ENCODE measurements at places on chromosomes 3 and 15.

DNA sequence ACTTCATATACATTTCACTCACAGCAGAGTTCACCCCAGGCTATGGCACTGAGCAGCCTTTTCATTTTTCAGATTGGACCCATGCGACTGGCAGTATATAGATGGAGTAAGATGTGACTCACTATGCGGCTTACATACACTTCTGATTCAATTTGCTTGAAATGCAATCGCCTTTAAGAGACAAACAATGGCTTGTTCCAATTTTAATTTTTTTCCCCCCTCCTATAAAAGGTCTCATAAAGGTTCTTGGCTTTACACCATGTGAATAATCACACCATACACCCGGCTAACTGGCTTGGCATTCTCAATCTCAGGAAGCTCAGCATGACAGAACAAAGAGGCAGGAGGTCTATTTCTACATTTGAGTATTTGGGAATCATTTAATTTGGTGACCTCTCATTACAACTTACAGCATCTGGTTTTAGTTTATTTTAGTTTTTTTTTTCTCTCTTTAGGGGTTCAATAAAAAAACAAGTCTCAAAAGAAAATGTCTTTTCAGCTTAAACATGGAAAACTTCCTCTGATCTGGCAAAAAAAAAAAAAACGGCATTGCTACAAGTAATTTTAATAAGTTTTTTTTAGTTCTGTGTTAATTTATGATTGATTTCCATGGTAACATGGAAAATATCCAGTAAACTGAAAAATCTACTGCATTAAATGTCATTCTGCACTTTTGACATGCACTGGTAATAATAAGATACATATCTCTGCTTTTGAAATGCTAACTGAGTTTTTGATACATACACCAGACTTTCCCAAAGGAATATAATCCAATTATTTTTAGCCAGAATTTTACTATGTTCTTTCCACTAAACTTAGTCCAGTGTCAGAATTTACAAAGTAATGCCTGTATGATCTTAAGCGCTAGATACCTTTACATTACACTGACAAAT is 38.8 kb downstream of the GADL1 start:
- no peak for DNase-seq

- DNase-seq = no peak
These were observed 489 bp downstream of the GMPPB start for GRCh38 chr3:49723296-49723627.

- DNase-seq = no peak
These were observed 7.7 kb downstream of the NR2F2 start for GRCh38 chr15:96338074-96338765.

- no peak for DNase-seq
These were observed 674.5 kb upstream of the NECTIN3 start for GRCh38 chr3:110397115-110397514.

- DNase-seq = no peak
These were observed 43.8 kb upstream of the FBXL22 start for GRCh38 chr15:63553388-63553791.

DNA sequence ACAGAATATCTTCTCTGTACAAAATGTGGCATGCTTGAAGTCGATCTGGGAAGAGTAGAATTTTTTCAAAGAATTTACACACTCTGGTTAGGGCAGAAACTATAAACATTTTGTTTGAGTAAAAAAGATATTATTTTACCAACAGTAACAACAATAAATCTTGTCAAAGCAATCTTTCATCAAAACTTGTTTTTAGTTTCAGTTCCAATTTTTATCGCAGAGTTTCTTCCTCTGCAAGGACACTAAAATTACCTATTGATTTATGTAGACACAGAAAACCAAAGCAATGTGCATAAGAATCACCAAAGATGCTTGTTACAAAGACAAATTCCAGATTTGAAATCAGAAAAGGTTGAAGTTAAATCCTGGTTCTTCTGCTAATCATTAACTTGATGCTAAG is 61.9 kb downstream of the CGGBP1 start:
- DNase-seq = no peak

- no peak for DNase-seq
These were observed 2.8 kb upstream of the CCDC9B start for GRCh38 chr15:40343512-40343911.

- no peak for DNase-seq
These were observed 2.2 kb downstream of the PLSCR1 start for GRCh38 chr3:146542179-146542578.

- no peak for DNase-seq
These were observed 24.7 kb upstream of the KLHL6 start for GRCh38 chr3:183579967-183580900.

- no peak for DNase-seq
These were observed 33.2 kb upstream of the IQSEC1 start for GRCh38 chr3:13106308-13107001.

- DNase-seq = no peak
These were observed 128.9 kb downstream of the NSMCE3 start for GRCh38 chr15:29140475-29141307.

- DNase-seq = no peak
These were observed 52.6 kb downstream of the NMD3 start for GRCh38 chr3:161273589-161274218.

GRCh38 chr3:57164217-57164656 is 916 bp downstream of the IL17RD start:
- no peak for DNase-seq

DNA sequence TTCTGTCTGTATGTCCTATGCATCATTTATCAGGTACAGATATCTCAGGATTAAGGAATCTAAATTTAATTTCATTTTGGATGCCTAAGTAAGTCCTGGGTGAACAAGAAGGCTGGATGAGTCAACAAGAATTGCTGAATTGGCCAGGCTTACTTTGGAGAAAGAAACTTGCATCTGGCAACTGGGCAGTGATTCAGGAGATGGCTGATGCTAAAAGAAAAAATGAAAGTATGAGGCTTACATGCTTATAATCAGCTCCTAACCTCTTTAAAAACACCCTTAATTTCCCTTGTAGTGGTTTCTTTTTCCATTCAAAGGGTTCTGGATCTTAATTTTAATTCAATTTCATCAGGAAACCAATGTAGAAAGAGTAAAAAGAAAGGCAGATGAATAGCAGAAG is 228.8 kb upstream of the PEX5L start:
- DNase-seq = no peak

DNA sequence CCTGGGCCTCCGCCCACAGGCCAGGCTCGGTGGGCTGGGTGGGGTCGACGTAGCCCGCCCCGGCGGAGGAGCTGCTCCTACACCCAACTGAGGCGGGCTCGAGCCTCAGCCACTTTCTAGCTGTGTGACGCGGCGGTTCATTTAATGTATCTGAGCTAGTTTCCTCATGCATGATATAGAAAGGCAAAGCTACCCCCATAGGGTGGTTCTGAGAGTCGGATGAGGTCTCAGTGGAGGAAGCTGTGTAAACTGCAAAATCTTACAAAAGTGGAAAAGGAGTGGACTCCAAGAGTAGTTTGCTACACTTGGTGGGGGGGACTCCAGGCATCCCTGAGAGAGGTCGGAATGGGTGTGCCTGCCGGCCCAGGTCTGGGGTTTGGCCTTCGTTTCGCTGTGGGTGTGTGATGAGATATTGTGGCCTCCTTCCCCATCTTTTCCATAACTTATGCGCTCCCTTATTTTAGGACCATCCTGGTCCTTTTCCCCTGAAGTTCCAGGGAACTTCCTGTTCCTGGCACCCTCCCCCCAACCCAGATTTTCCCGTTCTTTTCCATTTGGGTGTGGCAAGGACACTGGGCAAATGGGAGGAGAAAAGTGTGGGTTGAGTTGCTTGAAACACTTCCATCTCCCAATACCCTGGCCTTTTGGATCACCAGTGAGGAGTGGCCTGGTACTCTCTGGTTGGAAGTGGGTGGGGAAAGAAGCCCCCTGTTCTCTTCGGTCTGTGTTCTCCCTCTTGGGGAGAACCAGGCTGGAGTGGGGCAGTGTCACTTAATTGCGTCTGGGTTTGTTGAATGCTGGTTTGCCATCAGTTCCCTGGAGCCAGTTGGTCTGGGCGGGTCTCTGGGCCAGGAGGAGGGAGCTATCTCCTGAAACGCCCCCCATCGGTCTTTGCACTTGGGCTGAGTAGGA is 1.1 kb downstream of the PDIA5 start:
- no peak for DNase-seq

DNA sequence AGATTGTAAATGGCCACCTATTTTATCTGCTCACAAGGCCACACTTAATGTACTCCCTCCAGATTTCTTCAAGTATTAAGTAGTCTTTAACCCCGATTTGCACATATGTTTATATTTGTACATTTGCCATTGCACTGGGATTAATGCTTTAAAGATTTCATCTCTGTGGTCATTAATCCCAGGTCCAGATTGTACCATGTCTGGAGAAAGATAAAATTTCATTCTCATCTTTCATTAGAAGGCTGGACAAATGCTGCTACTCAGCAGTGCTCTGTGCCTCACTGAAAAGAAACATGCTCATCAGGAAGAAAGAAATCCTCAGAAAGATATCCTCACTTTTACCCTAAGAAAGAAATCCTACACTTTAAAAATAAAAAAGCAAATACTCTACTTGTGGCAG is 62.5 kb upstream of the LRRC3B start:
- DNase-seq = no peak
